ENCODE measurements at places on chromosomes 1 and 21. TPM values are rescaled to one million over a fixed set of nuclear protein-coding genes. Genes with fewer than 3 reads are reported as not detected.

DNA sequence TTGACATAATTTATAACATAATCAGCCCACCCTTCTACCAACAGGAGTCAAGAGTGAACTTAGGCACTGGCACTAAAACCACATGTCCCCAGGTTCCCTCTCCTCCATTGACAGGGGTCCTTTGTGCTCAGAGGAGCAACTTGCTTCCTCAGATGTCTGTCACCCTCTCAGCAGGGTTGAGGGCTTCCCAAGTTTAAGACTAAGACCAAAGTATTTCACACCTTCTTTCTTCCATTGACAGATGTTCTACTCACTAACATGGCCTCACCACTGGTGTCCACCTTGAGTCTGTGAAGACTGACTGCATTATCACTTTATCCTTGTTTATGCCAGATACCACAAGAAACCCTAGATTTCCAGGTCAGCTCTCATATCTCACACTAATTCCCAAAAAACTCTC is 56.5 kb downstream of the CCDC18 start:
- no peaks in the 10 kb centered on the region for H3K4me1 ChIP-seq
- no peak for DNase-seq

- no peak overlapping the region for H3K27ac ChIP-seq
- no peak for DNase-seq
- H3K27me3 ChIP-seq = no peaks in the 10 kb centered on the region
- no peak overlapping the region for H3K4me3 ChIP-seq
Observed at GRCh38 chr1:88825721-88826120, 65.6 kb downstream of the GTF2B start.

GRCh38 chr1:169236143-169236542 is 129.7 kb downstream of the ATP1B1 start:
- DNase-seq = no peak
- H3K27me3 ChIP-seq = no peaks in the 10 kb centered on the region
- H3K4me1 ChIP-seq = peaks cover 8% of the 10 kb centered on the region
- peaks cover 8% of the 10 kb centered on the region for H3K36me3 ChIP-seq

- peaks cover 3% of the 10 kb centered on the region for H3K4me1 ChIP-seq
- H3K4me3 ChIP-seq = no peak overlapping the region
- H3K27ac ChIP-seq = no peak overlapping the region
- H3K27me3 ChIP-seq = no peaks in the 10 kb centered on the region
- H3K36me3 ChIP-seq = peaks cover 53% of the 10 kb centered on the region
- no peak for DNase-seq
Observed at GRCh38 chr1:50831300-50832061, 128.6 kb downstream of the FAF1 start.

- H3K4me3 ChIP-seq = no peak overlapping the region
- peaks cover 46% of the 10 kb centered on the region for H3K36me3 ChIP-seq
- no peaks in the 10 kb centered on the region for H3K27me3 ChIP-seq
- peaks cover 42% of the 10 kb centered on the region for H3K4me1 ChIP-seq
Observed at GRCh38 chr1:167675440-167675839, 45.4 kb downstream of the RCSD1 start.

- H3K4me3 ChIP-seq = no peak overlapping the region
- no peak for DNase-seq
- no peak overlapping the region for H3K27ac ChIP-seq
- H3K36me3 ChIP-seq = no peaks in the 10 kb centered on the region
- peaks cover 17% of the 10 kb centered on the region for H3K27me3 ChIP-seq
- no peaks in the 10 kb centered on the region for H3K4me1 ChIP-seq
Observed at GRCh38 chr1:3192361-3192760, 123.4 kb downstream of the PRDM16 start.

GRCh38 chr1:210400043-210400840 is 71.5 kb downstream of the HHAT start:
- peak; percentile 74 for DNase-seq
- peaks cover 6% of the 10 kb centered on the region for H3K36me3 ChIP-seq
- no peaks in the 10 kb centered on the region for H3K27me3 ChIP-seq
- H3K4me3 ChIP-seq = peak overlapping the region; percentile 66
- H3K4me1 ChIP-seq = peaks cover 44% of the 10 kb centered on the region

DNA sequence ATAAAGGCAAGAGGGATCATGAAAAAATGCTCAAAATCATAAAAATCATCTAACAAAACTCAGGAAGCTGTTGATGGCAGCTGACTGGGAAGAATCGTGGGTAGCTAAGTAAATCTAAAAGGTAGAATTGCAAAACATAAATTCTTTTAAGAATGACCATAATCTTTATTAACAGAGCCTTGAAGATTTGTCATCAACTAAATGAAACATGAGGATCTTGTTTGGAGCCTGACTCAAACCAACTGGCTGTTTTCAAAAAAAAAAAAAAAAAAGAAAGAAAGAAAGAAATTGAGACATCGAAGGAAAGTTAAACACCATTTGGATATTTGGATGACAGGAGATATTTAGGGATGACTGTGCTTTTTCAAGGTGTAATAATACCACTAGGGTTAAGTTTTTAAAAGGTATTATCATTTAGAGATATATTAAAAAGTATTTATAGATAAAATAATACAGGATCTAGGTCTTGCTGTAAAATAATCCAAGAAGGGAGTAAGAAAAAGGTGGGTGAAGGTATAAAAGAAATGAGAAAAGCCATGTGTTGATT is 48.6 kb downstream of the CD34 start:
- H3K27ac ChIP-seq = peak overlapping the region; percentile 88
- peaks cover 57% of the 10 kb centered on the region for H3K4me1 ChIP-seq
- peaks cover 42% of the 10 kb centered on the region for H3K36me3 ChIP-seq
- H3K4me3 ChIP-seq = peak overlapping the region; percentile 33
- DNase-seq = no peak

- H3K36me3 ChIP-seq = no peaks in the 10 kb centered on the region
- H3K27me3 ChIP-seq = no peaks in the 10 kb centered on the region
- peak; percentile 14 for DNase-seq
- no peak overlapping the region for H3K4me3 ChIP-seq
Observed at GRCh38 chr1:153598309-153599172, 14.4 kb downstream of the S100A16 start.

DNA sequence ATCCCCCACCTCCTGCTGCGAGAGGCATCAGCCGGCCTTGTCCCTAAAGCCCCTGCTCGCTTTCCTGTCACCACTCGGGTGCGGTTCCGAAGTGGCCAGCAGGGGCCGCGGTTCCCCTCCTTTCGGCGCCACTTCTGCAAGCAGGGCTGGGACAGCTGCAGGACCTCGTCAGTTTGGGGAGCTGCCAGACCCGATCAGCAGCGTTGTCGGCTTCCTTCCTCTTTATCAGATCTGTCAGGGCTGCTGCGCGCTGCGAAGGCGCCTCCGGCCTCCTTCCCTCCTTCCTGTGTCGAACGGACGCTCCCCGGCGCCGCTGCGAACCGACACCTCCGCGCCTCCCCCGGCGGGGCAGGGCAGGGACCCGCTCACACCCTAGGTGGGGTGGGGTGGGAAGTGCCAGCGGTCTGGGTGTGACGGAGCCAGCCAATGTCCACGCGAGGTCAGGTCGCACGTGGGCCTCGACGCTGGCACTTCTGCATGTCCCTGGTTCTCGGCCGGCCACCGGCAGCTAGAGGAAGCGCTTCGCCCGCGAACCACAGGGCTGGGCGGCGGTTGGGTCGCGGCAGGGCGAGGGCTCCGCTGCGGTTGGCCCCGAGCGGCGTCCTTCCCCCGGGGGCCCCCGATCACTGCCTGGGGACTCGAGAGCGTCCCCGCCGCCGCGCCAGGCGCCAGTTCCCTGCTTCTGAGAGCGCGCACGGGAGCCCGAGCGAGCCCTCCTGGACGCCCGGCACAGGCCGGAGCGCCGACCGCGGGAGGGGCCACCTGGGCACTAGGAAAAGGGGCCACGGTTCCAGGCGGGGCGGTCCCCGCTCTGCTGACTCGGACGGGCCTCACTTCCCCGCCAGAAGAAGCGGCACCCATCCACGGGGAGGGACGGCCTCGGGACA is 81.8 kb downstream of the RUNX3 start:
- H3K4me1 ChIP-seq = peaks cover 15% of the 10 kb centered on the region
- H3K36me3 ChIP-seq = no peaks in the 10 kb centered on the region
- H3K4me3 ChIP-seq = peak overlapping the region; percentile 60
- peaks cover 3% of the 10 kb centered on the region for H3K27me3 ChIP-seq

DNA sequence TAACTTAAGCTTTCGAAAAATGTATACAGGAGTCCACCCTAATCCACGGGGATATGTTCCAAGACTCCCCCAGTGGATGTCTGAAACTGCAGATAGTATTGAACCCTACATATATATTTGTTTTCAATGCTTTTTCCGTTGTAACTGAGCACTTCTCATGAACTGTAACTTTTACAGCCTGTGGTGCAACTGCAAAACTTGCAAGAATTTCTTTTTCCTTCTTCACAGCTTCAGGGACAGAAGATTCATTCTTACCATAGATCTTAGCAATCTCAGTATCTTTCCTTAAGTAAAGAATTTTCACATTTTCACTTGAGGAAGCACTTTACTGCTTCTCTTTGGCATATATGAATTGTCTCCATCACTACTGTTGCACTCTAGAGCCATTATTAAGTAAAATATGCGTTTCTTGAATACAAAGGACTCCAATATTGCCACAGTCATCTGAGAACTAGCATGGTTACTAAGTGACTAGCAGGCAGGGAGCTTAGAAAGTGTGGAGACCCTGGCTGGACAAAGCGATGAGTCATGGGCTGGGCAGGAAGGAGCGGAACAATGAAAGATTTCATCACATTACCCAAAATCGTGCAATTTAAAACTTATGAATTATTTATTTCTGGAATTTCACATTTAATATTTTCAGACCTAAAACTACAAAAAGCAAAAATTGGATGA is 14.1 kb downstream of the DPYD start:
- H3K27ac ChIP-seq = no peak overlapping the region
- peaks cover 29% of the 10 kb centered on the region for H3K4me1 ChIP-seq
- peaks cover 5% of the 10 kb centered on the region for H3K36me3 ChIP-seq
- no peak overlapping the region for H3K4me3 ChIP-seq
- no peak for DNase-seq

DNA sequence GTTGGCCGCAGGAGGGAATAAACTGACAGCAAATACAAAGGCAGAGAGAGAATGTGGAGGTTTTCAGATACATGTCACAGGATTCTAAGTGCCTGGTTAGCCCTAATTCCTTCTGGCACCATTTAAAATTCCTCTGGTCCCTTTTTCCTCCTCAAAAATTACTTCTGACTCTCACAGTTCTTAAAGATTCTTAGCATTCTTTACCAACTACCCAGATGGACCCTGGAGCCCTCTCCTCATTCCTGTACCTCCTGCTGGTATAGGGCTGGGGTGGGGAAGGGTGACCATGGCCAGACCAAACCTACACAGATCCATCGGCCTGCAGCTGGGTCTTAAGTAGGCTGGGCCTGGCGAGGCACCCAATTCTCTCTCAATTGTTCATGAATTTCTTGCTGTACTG is 7.2 kb downstream of the MKNK1 start:
- H3K27me3 ChIP-seq = no peaks in the 10 kb centered on the region
- H3K4me1 ChIP-seq = peaks cover 24% of the 10 kb centered on the region
- peaks cover 26% of the 10 kb centered on the region for H3K36me3 ChIP-seq
- H3K27ac ChIP-seq = no peak overlapping the region

DNA sequence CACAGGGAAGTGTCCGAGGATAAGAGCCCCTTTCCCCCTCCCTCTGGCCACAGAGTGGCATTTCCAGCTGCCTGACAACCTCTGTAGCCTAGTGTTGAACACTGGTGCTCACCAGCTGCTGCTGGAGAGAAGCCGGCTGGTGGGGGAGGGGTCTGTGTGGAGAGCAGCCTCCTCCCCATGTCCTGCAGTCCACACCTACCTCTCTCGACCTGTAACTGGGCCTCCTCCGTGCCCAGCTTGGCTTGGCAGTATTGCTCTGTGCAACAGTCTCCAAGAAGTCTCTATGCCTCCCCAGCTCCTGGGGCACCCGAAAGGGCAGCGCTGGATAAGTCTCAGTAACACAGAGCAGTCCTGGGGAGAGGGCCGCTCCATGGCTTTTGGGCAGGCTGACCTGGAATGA is 17.0 kb downstream of the PAPPA2 start:
- H3K27me3 ChIP-seq = peaks cover 16% of the 10 kb centered on the region
- no peak overlapping the region for H3K4me3 ChIP-seq
- no peak overlapping the region for H3K27ac ChIP-seq
- no peaks in the 10 kb centered on the region for H3K4me1 ChIP-seq
- no peak for DNase-seq

DNA sequence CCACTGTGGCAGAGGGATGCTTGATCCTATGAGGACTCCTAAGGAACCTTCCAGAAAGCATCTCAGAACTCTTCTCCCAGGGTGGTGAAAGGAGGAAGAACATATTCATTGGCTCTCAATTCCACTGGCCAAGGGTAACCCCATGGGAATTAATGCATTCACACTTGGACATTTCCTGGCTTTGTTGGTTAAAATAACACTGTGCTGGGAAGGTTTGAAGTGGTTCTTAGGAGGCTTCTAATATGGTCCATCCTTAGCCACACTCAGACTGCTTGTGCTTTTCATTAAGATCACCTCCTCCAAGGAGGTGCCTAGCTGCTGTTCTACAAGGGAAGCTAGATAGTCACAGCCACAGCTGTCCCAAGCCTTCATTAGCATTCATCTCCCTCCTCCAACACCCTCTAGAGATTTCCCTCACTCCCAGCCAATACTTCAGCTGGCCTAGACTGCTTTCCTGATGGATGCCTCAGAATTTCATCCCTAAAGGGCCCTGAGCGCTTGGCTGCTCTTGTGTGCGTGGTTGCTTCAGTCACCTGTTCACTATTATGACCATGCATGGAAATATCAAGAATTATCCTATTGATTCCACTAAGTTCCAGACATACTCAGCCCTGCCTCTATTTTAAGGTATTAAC is 544.4 kb downstream of the PLPP3 start:
- peaks cover 3% of the 10 kb centered on the region for H3K27me3 ChIP-seq
- H3K36me3 ChIP-seq = no peaks in the 10 kb centered on the region
- no peak overlapping the region for H3K27ac ChIP-seq
- H3K4me1 ChIP-seq = no peaks in the 10 kb centered on the region
- no peak for DNase-seq

GRCh38 chr1:193313354-193314140 is 127.1 kb upstream of the B3GALT2 start:
- DNase-seq = no peak
- H3K27ac ChIP-seq = no peak overlapping the region
- H3K36me3 ChIP-seq = no peaks in the 10 kb centered on the region
- H3K4me3 ChIP-seq = no peak overlapping the region

- peak overlapping the region; percentile 63 for H3K4me3 ChIP-seq
- peak; percentile 35 for DNase-seq
- H3K4me1 ChIP-seq = peaks cover 60% of the 10 kb centered on the region
- H3K27me3 ChIP-seq = no peaks in the 10 kb centered on the region
- H3K27ac ChIP-seq = peak overlapping the region; percentile 66
Observed at GRCh38 chr1:41673806-41674205, 189.3 kb upstream of the EDN2 start.

Gene LRRC71
- total RNA-seq = not detected

Gene BRDT
- not detected for total RNA-seq

Gene PYGO2
- total RNA-seq = 24.2 TPM

Gene DIP2A
- 21.2 TPM for total RNA-seq

Gene WDTC1
- 14.1 TPM for total RNA-seq

Gene GPR52
- total RNA-seq = 0.60 TPM

Gene CD5L
- not detected for total RNA-seq

Gene TCEA3
- total RNA-seq = 6.3 TPM

Gene BSND
- not detected for total RNA-seq

Gene SLC19A2
- total RNA-seq = 6.5 TPM

Gene NID1
- total RNA-seq = 0.08 TPM

Gene ADGRB2
- 0.08 TPM for total RNA-seq

Gene AK2
- 389 TPM for total RNA-seq

Gene MCOLN3
- 0.21 TPM for total RNA-seq

Gene OVAAL
- total RNA-seq = not detected

Measured in activated naive CD8-positive, alpha-beta T cell treated with anti-CD3 and anti-CD28 coated beads for 36 hours (primary cell).